RPMI8226 (cell line): ENCODE measurements at places on chromosomes 5 and 9.

DNA sequence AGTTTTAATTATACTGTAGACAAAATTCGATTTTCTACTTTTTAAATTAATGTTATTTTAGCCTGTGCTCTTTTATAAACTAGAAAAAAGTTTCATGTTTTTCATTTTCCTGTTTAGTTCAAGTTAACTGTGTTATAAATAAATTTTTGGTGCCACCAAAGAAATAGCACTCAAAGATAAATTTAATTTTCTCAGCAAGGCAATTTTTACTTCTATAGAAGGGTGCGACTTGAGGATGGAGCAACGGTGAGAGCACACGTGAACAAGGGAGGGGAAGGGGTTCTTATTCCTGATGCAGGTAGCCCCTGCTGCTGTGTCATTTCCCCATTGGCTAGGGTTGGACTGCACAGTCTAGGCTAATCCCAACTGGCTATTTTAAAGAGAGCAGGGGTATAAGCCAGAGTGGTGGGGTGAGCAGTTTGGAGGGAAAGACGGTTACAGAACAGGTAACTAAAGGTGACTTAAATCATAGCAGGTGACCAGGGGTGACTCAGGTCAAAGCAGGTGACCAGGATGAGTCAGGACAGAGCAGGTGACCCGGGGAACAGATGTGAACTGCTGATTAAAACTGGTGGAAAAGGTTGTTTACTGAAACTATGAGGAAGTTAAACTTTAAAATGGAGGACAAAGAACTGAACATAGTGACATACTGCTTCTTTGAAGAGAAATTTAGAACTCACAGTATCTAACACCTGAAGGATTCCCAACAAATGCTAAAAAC lies 104.6 kb upstream of the GPBP1 start:
- DNase-seq: no peak

DNA sequence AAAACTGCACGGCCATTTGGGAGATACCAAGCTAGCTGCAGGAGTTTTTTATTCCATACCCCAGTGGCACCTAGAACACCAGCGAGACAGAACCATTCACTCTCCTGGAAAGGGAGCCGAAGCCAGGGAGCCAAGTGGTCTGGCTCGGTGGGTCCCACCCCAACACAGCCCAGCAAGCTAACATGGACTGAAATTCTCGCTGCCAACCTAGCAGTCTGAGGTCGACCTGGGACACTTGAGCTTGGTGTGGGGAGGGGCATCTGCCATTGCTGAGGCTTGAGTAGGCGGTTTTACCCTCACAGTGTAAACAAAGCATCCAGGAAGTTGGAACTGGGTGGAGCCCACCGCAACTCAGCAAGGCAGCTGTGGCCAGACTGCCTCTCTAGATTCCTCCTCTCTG lies 108.9 kb upstream of the CHD1 start:
- DNase-seq: peak; percentile 80

DNA sequence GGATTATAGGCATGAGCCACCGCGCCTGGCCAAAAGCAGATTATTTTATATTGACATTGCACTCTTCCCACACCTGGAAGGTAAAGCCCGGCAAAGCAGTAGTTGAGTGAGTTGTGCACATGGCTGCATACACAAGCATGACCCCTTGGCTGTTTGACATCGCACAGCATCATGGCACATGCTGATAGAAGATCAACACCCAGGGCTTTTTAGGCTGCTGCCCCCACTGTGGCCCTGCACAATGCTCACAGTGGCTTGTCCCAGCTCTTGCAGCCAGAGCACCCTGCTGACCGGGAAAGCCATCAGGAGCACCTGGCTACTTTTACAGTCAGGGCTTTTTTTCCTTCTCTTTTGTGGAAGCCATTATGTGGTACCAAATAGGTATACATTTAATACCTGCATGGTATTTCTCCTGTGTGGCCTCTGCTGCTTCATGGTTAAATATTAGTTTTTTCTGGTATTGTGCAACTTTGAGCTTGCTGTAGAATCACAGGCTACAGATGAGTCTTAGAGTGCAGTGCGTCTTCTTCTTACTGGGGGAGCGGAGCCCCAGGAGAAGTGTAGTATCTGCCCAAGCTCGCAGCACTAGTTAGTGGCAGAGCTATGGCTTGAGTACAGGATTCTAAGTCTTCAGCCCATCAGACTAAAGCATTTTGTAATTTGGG lies 264.5 kb downstream of the AOPEP start:
- DNase-seq: no peak

- DNase-seq: no peak
These were observed 55.2 kb downstream of the PLK2 start for GRCh38 chr5:58404734-58405133.

DNA sequence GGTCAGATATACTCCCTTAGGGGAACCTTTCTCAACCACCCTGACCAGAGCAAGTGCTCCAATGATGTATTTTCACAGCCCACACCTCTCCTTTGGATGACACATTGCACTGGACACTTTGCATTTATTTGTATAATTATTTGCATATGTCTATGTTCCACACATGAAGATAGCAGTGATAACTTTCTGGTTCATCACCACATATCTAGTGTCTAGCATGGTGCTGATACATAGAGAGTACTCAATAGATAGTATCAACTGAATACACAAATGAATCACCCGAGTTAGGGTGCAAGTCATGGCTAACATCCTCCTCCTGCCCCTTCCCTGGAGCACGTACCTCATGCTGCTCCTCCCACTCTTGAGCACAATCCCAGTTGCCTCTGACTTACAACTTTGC lies 617.6 kb downstream of the EBF1 start:
- DNase-seq: no peak

DNA sequence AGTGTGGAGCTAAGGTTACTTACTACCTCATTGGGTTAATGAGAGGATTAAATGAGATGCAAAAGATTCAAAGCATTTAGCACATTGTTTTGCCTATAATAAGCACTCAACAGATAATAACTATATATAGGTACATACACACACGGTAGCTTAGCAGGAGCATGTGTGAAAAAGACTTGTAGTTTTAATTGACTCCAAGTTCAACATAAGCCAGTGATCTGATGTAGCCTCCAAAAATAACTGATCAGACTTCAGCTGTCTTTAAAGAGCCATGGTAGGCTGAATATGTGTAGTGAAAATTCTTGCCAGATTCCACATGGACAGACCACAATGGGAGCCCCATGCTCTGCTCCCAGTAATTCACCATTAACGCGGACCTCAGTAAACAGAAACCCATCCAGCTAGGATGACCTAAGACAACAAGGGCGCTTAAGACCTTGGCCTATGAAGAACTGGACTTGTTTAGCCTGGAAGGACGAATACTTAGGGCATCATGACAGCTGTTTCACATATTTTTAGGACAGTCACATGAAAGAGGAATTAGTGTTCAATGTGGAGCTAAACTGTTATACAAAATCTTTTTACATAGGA lies 115.1 kb upstream of the ZNF366 start:
- DNase-seq: no peak

DNA sequence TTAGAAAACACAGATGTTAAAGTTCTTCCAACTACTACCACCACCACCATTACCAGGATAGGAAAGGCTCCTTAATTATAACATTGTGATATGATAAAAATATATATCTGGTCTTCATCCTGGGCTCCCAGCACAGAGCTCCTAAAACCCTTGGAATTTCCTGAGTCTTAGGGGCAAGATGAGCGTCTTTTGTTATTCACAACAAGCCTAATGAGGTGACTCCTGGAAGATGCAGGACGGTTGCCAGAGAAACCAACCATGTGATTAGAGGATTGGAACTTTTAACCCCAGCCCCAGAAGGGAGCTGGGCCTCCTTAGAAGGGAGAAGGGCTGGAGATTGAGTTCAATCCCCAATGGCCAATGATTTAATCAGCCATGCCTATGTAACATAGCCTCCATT lies 148.0 kb upstream of the ADRA1B start:
- DNase-seq: no peak

DNA sequence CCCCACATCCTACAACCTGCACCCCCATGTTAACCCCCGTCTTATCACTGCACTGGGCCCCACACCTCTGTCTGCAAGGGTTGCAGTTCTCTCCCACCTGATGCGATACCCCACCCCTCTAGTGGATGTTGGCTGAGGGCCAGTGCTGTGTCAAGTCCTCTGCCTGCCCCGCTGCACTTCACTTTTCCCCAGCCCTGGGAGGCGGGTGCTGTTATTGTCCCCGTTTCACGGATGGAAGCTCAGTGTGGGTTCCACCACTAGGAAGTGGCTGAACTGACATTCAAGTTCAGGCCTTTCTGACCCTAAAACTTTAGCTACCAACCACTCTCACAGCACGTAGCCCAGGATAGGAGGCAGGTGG lies 3.5 kb downstream of the SNCB start:
- DNase-seq: peak; percentile 23

DNA sequence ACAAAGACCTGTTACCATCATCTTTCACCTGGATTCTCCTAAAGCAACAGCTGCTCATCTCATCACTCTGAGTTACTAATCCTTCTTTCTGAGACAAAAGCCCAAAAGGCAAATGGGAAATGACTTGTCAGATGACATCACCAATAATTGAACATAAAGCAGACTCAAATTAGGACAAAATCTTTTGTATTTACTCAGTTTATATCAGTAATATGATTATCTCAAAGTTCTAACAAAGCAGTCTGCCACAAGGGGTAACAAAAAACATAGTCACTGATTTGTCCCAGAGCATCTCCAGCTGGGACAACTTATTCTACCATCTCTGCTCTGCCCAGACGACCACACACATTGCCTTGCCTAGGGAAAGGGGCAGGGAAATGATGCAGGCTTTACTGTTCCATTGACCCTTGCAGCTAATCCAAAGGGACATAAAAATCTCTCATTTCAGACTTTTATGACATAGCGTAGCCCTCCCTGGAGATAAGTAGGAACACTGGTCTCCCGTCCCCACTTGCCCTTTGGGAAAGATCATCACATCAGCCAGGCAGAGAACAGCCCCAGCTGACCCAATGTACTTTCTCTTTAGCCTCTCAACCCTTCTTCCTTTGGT lies 249.5 kb upstream of the PTGER4 start:
- no peak for DNase-seq

- no peak for DNase-seq
These were observed 266.1 kb upstream of the RIOK2 start for GRCh38 chr5:97449172-97449571.

- no peak for DNase-seq
These were observed 59.9 kb downstream of the TLE1 start for GRCh38 chr9:81629440-81629839.

GRCh38 chr9:85729882-85730281 lies 11.9 kb downstream of the AGTPBP1 start:
- no peak for DNase-seq

- peak; percentile 57 for DNase-seq
These were observed 481 bp downstream of the MRPL36 start for GRCh38 chr5:1799110-1799601.

DNA sequence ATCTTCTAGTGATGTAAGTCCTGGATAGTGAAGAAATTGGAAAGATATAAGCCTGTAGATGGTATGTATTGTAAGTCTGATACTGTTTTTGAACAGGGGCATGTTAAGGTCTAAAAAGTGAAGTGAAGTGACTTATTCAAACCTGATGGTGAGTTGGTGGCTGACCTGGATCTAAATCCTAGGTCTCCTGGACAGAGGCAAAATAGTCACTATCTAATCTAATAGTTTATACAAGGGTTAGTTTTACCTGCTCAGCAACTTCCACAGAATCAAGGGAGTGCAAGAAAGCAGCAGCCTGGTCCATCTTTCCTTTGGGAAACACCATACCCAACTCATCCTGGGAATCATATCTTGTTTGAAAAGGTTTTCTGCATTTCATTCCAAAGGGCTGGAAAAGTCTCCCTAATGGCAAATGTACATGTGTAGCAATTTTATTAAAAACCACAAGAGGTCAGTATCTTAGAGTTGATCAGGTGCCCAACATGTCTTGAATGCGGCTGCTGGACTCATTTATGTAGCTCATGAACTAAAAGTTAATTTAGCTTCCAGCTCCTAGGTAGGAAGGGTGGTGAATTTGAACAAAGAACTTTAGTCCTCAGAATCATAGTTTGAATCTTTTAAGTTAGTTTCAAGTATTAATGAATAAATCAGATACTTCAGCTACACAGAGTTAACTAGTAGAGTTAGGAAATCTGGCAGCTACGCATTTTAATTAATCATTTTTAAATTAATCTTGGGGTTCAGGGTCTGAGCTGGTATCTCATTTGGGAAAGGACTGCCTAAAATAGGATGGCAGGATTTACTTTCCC lies 26.0 kb downstream of the SKP2 start:
- peak; percentile 8 for DNase-seq

DNA sequence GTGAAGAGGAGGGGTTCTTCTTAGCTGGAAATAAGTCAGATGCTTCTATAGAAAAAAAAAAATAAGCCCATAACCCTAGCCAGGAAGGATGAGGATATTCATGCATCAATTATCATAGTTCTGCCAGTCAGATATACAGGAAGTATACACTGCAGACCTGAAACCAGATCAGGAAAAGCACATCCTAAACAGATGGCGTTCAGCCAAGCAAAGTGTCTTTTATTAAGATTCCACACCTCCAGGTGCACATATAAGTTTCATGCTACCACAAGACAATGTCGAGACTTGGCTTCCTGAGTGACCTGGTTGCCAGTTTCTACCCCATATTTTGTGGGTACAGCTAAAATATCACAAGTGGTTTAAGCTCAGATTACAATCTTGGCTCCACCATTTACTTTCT lies 108.3 kb downstream of the CETN3 start:
- DNase-seq: peak; percentile 90

DNA sequence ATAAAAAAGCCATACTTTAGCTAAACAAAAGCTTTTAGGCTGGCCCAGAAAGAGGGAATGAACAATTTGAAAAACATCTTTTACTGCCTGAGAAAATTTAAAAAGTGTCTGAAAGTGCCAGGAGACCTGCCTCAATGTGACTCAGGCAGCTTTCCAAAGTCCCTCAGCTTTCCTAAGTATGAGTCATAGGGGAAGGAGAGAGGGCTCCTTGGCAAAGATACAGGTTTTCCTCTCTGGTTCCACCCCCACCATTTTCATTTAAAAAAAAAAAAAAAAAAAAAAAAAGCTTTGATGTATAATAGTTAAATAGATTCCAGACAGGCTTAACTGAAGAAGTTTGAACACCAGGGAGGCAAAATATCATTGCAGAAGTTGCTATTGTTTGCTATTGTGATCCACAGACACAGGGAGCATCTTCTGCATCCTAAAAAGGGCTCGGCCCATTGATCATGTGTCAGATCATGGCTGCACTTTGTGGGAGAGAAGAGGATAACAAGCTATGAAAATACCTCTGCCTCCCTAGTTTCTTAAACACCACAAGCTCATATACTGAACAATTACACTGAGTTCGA lies 71.5 kb downstream of the MRPS27 start:
- no peak for DNase-seq

DNA sequence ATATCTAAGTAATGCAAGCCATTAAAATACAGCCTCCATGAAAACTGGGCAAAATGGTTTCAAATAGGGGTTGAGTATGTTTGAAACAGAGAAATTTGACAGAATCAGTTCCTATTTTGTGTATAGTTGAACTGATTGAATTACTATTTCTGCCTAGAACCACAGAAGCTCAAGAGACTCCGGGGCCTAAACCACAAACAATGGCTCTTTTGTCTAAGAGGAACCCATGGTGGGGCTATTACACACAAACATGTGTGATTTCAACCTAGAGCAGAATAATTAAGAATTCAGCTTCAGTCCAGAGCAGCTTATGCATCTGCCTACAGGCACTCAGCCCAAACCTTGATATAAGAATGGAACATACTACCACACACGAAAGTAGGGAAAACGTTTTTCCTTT lies 171.2 kb upstream of the MPDZ start:
- DNase-seq: no peak
